ENCODE measurements at places on chromosomes 3 and 15.

DNA sequence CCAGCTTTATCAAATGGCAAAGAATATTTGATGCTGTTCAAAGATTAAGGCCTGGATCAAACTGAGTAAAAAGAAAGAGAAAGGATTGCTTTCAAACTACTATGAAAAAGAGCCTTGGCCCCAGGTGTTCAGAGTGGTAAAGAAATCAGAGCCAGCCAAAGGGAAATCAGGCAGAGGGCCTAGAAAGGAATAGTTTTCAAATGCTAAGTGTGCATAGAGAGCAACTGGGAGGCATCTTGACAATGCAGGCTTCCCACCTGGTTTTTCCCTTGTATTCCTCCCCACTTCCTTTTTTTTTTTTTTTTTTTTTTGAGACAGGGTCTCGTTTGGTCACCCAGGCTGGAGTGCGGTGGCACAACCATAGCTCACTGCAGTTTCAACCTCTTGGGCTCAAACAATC, 340.2 kb upstream of the ADAMTS9 start:
- DNase-seq: no peak

DNA sequence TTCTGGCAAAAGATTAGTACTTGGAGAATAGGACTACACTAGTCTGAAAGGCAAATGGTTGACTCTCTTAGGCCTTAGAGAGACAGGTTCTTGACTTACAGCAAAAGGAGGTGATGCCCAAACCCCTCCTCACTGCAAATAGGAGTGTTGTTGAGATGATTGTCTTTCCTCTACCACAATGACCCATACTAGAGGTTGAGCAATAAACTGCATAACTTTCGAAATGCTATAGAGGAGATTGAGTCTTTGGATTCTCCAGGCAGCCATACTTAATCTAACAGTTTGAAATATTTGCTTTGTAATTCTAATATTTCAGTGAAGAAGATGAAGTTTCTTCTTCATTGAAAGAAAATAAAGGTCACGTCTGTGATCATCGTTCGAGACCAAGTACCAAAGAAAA, 498.5 kb upstream of the GBE1 start:
- no peak for DNase-seq

GRCh38 chr15:27665002-27665401, 434.1 kb downstream of the OCA2 start:
- no peak for DNase-seq

DNA sequence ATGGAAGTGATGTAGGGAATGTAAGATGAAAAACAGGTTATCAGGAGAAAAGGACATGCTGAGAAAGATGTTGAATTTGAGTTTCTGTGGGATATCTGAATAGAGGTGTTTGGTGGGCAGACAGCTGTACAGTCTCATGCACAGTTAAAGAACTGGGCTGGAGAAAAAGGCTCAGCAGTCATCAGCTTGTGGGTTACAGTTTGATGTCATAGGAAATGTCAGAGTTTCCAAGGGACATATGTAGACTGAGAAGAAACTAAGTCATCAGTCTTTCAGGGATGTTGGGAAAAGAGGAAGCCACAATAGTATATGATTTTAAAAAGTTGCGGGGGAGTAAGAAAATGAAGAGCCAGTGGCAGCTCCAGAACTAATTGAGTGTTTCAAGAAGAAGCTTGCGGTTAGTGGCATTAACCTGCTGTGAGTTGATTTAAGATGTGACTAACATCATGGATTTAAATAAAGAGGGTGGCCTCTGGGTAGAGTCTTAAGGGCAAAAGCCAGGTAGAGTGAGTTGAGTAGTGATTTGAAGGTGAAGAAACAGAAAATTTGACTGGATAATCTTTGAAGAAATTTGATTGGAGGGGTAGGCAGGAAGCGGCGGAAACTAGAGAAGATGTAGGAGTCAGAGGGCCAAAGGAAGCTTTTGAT, 24.6 kb downstream of the GORASP1 start:
- DNase-seq: no peak

DNA sequence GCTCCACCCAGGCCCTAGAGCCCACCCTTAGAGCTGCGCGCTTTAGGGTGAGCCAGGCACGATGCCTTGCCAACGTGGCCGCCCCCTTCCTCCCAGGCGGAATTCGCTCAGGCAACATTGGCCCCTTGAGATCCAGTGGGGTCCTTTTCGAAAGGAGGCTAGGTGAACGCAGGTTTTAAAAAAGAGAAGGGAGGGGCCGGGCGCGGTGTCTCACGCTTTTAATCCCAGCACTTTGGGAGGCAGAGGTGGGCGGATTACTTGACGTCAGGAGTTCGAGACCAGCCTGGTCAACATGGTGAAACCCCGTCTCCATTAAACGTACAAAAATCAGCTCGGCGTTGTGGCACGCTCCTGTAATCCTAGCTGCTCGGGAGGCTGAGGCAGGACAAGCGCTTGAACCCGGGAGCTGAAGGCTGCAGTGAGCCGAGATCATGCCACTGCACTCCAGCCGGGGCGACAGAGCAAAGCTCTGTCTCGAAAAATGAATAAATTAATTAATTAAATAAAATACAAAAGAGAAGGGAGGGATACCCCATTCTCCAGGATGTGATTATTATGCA, 984 bp upstream of the RPP25 start:
- no peak for DNase-seq

DNA sequence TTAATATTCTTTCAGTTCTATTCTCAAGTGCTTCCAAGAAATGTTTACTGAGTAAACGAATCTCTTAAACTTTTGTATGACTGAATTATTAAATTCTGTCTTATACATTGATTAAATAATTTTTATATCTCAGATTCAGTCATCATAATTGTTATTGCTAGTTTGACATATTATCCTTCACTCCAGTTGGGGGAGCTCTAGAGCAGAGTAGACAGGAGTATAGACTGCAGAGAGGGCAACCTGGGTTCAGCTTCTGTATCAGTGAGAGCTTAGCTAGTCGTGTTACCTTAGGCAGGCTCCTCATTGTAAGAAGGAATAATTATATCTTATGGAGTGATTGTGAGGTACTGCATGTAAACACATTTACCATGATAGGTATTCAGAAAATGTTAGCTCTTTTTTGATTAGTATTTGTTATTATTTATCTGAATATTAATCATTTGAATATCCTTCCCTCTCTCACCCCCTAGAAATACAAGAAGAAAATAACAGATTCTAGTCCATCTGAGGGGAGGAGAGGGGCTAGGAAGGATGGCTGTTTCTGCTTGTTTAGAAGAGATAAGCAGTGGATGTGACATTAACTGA, 31.0 kb upstream of the ZCWPW2 start:
- peak; percentile 65 for DNase-seq

GRCh38 chr3:41199866-41200668, 762 bp downstream of the CTNNB1 start:
- peak; percentile 66 for DNase-seq

- no peak for DNase-seq
These were observed 585.6 kb upstream of the ALCAM start for GRCh38 chr3:104781112-104781511.

GRCh38 chr3:155481089-155481488, 187.6 kb upstream of the STRIT1 start:
- no peak for DNase-seq

GRCh38 chr15:57314221-57314620, 62.1 kb upstream of the CGNL1 start:
- DNase-seq: no peak

GRCh38 chr15:95857124-95857757, 473.3 kb upstream of the NR2F2 start:
- DNase-seq: no peak

DNA sequence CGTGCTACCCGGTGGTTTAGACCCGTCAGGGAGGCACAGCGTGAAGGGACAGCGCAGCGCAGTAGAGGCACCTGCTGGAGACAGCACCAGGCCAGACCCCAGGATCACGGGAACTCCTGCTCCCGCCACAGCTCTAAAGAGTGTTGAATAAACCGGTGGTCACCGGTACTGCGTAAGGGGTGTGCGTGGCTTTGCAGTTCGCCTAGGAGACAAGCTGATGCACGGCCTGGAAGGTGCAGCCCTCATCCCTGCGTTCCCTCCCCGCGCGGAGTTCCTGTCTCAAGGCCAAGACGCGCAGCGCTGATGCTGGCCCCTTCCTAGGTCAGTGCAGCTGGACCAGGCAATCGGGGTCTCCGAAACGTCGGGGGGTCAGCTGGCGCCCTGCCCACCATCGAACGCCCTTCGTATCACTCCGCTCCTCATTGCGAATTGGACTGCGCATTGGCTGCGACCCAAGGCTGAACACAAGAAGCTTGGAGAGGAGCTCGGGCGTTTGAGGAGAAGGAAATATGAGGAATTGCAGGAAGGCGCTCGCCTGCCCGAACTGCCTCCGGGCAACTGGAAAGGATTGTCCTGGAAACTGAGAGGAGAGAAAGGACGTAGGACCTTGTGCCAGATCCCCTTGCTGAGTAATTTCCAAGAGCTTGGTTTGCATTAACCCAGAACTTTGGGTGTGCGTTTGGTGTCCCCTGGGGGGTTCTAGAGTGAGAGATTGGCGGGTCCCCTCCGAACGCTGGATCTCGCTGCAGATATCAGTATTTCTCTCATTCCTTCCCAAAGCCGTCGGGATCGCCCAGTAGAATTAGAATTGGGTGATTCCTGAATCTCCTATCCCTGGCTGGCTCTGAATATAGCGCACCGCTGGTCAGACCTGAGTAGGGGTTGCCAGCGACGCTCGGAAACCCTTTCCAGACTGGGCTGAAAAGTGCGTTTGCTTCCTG, 2.3 kb upstream of the SOX14 start:
- no peak for DNase-seq

- no peak for DNase-seq
These were observed 90.8 kb upstream of the CMC1 start for GRCh38 chr3:28150465-28151206.

DNA sequence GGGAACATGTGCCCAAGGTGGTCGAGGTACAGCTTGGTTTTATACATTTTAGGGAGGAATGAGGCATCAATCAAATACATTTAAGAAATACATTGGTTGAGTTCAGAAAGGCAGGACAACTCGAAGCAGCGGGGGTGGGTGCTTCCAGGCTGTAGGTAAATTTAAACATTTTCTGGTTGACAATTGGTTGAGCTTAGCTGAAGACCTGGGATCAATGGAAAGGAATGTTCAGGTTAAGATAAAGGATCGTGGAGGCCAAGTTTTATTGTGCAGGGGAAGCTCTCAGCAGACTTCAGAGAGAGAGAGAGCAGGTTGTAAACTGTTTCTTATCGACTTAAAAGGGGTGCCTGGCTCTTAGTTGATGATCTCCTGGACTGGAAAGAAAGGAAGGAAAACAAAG, 11.3 kb downstream of the CPN2 start:
- DNase-seq: no peak

DNA sequence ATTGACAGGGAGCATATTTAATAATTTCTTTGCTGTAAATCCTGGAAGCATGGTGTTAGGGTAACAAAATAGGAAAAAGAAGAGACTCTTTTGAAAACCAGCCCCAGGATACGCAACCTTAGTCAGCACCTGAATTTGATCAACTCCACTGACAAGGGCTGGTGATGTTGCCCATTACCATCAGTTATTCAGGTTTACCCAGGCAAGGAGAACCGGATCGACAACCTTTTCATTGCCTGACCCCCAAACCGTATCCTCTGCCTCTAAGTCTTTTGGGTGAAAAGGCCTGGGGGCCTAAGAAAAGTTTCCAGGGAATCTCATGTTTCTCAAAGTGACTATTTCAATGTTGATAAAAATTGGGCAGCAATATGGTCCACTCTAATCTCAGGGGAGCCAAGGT, 313.3 kb downstream of the KBTBD8 start:
- no peak for DNase-seq

GRCh38 chr15:25933456-25934158, 70.5 kb upstream of the ATP10A start:
- peak; percentile 82 for DNase-seq

DNA sequence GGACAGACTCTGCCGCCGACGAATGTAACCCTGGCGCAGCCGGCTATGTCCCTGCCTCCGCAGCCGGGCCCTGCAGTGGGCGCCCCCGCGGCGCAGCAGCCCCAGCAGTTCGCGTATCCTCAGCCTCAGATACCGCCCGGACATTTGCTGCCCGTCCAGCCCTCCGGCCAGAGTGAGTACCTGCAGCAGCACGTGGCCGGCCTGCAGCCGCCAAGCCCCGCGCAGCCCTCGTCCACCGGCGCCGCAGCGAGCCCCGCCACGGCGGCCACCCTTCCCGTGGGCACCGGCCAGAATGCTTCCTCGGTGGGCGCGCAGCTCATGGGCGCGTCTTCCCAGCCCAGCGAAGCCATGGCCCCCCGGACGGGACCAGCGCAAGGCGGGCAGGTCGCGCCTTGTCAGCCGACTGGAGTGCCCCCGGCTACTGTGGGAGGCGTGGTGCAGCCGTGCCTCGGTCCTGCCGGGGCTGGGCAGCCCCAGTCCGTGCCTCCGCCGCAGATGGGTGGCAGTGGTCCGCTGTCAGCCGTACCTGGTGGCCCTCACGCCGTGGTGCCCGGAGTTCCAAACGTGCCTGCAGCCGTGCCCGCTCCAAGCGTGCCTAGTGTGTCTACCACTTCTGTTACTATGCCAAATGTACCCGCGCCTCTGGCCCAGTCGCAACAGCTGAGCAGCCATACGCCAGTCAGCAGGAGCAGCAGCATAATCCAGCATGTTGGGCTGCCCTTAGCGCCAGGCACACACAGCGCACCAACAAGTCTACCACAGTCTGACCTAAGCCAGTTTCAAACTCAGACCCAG, 2.4 kb downstream of the TSC22D2 start:
- DNase-seq: peak; percentile 65

DNA sequence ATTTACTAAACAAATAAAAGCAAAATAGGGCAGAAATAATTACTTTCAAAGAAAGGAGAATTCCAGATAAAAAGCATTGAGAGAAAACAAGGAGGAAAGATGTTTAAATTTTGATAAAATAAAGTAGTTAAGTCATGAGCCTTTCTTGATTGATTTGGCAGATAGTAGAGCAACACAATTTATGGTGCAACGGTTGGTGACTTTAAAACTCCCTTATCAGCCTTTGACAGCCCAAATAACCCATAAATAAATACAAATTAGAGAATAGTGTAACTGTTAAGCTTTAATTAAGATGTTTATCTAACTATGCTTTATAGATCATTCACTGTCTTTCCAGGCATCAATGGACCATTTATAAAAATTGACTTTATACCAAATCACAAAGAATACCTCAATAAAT, 54.0 kb upstream of the EIF1B start:
- no peak for DNase-seq

GRCh38 chr3:4454142-4454541, 12.9 kb downstream of the SUMF1 start:
- no peak for DNase-seq

GRCh38 chr3:197003461-197004385, 25.9 kb downstream of the MELTF start:
- DNase-seq: no peak

DNA sequence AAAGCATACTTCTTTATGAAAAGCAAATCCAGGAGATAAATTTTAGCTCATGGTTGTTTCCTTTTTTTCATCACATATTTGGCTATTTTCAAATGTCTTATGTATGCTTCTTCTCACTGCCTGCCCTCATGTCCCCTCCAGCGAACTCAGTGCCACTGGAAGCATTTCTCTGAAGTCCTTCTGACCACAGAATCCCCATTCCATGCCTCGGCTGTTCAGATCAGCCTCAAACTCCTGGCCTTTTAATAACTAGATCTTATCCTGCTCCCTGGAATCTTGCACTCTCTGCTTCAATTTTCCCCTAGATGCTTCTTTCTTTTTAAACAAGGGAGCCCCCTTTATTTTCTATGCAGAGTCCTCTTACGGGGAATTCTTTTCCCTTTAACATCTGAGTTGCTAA, 10.1 kb downstream of the ETV5 start:
- no peak for DNase-seq

- DNase-seq: no peak
These were observed 81.9 kb upstream of the ADAMTSL3 start for GRCh38 chr15:83571820-83572707.

All from D341Med (cell line).